ENCODE measurements at places on chromosomes 13 and 19. TPM values are rescaled to one million over a fixed set of nuclear protein-coding genes. Genes with fewer than 3 reads are reported as not detected.

GRCh38 chr19:50922317-50922853 is 11.2 kb upstream of the KLK4 start:
- H3K4me1 ChIP-seq = peaks cover 5% of the 10 kb centered on the region
- no peak overlapping the region for H3K4me3 ChIP-seq
- peak; percentile 68 for DNase-seq
- H3K36me3 ChIP-seq = no peaks in the 10 kb centered on the region

DNA sequence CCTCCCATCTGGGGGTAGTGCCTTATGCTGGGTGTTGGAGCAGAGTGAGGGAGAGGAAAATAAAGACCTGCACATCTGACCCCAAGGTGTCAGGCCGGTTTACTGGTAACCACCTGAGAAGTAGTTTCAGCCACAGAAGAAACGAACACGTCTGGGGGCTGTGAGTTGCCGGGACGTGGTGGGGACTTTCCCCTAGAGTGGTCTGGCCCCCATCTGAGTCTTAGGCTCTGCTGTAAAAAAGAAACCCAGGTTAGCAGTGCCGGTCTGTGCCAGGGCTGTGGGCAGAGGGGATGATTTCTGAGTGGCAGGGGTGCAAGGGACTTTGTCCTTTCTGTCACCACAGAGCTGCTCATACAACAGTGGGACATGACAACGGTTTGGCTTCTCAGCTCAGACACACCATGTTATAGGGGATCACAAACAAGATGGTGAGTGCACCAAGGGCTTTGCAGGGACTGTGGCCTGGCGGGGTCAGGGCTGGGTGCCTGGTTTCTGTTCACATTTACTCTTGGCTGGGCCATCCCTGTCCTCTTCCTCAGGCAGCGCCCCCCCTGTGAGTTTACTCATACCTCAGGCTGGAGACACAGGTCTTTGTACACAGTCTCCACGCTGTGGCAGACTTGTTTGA is 9.0 kb downstream of the GCDH start:
- DNase-seq = no peak
- H3K4me1 ChIP-seq = no peaks in the 10 kb centered on the region
- no peak overlapping the region for H3K27ac ChIP-seq
- H3K4me3 ChIP-seq = no peak overlapping the region
- H3K27me3 ChIP-seq = no peaks in the 10 kb centered on the region

DNA sequence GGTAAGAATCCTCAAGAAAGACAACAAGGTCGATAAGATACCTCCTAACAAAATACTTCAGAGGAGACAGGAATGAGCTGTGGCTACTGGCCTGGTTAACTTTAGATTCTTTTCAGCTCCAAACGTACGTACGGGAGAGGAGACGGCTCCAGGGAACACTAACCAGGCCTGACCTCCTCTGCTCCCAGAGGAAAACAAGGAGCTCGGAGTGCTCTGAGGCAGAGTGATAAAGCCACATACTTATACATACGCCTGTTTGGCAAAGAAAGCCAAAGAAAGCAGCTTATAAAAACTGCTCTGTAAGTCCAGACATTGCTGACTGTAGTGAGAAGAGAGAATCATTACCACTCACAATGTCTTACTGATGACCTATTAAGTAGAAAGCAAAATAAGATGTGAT is 263.9 kb downstream of the MZT1 start:
- H3K27me3 ChIP-seq = no peaks in the 10 kb centered on the region
- H3K4me1 ChIP-seq = no peaks in the 10 kb centered on the region
- H3K36me3 ChIP-seq = no peaks in the 10 kb centered on the region
- no peak overlapping the region for H3K4me3 ChIP-seq
- DNase-seq = no peak

NALCN gene
- total RNA-seq = 0.83 TPM

DNA sequence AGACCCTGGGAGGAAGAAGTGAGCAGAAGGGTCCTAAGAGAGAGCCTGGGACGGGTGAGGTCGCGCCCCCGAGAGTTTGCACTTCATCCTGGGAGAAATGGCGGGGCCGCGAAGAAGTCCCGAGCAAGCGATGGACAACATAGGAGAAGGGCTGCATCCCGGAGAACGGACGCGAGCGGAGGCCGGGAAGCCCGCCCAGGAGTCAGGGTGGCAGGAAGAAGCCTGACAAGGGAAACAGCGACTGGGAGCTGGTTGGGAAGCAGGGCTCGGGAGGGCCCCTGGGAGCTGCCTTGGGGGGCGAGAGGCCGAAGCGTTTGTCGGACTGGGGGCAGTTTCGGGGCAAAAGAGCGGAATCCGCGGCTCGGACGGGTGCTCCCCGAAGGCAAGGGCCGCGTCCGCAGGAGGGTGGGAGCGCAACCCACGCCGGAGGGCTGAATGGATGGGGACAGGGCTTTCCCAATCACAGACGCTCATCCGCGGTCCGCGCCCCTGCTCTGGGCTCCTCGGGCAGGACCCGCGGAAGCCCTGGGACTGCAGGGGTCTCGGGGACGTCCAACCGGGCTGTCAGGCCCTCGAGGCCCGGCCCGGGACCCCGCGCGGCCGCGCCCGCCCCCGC is 469 bp downstream of the ABHD17A start:
- no peak for DNase-seq
- H3K36me3 ChIP-seq = peaks cover 15% of the 10 kb centered on the region
- no peaks in the 10 kb centered on the region for H3K27me3 ChIP-seq
- H3K4me3 ChIP-seq = peak overlapping the region; percentile 97

PGLYRP2 gene
- total RNA-seq = not detected

YJEFN3 gene
- total RNA-seq = 6.6 TPM

DNA sequence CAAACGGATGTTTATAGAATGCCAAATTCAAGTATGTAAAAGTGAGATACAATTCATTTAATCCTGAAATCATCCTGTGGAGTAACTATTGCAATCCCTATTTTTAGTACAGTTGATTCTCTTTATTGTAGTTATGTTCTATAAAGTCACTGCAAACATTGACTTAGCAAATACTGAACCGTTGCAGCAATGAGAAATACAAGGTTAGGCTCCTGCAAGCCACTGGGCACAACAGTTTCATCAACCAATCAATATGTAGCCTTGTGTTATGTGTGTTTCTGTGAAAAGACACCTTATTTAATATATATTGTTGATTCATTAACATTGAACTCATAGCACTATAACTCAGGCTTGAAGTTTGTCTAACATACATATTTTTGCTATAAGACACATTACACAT is 174.4 kb downstream of the DCT start:
- H3K4me3 ChIP-seq = no peak overlapping the region
- no peaks in the 10 kb centered on the region for H3K27me3 ChIP-seq
- H3K27ac ChIP-seq = no peak overlapping the region
- no peaks in the 10 kb centered on the region for H3K4me1 ChIP-seq

ZNF772 gene
- 10.0 TPM for total RNA-seq

INSR gene
- 37.3 TPM for total RNA-seq

KLK6 gene
- not detected for total RNA-seq

GRCh38 chr19:10320602-10321416 is 5.0 kb upstream of the FDX2 start:
- H3K36me3 ChIP-seq = peaks cover 93% of the 10 kb centered on the region
- H3K27me3 ChIP-seq = no peaks in the 10 kb centered on the region
- no peak for DNase-seq
- no peak overlapping the region for H3K27ac ChIP-seq
- H3K4me3 ChIP-seq = no peak overlapping the region

CACNG6 gene
- total RNA-seq = 2.2 TPM

GRCh38 chr19:35845215-35846037 is 6.9 kb downstream of the NPHS1 start:
- peak overlapping the region; percentile 37 for H3K4me3 ChIP-seq
- H3K4me1 ChIP-seq = peaks cover 14% of the 10 kb centered on the region
- no peak for DNase-seq
- no peak overlapping the region for H3K27ac ChIP-seq

DNA sequence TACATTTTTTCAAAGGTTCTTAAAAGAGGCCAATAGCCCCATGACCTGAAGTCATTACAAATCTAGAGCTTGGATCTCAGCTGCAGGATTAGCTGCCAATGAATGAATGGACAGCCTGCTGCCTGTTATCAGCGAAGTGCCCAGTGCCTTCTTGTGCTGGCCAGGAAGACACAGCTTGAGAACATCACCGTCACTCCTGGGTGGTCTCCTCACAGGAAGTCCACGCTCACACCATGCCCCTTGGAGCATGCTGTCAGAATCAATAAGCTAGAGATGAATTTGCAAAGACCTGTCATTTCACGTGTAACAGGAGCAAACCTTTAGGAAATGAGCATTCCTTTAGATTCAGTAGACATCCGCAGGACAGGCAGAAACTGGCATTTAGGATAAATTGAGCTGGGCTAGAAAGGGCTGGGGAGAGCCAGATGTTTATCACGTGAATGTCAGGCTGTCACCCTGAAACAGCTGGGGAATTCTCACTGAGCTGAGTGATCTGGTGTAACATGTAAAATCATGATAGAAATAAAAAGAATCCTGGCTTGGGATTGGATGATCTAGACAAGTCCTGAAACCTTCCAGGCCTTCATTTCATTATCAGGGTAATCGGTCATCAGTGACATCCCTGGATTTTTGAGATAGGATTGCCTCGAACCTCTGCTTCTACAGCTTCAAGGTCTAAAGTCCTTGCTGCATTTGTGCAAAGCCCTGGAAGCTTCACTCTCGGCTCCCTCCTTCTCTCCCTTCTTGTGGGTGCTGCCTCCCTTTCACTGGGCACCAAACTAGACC is 49.9 kb upstream of the MEDAG start:
- H3K4me3 ChIP-seq = no peak overlapping the region
- no peaks in the 10 kb centered on the region for H3K27me3 ChIP-seq
- no peaks in the 10 kb centered on the region for H3K4me1 ChIP-seq
- no peak for DNase-seq
- no peak overlapping the region for H3K27ac ChIP-seq
- no peaks in the 10 kb centered on the region for H3K36me3 ChIP-seq

- no peak overlapping the region for H3K27ac ChIP-seq
- H3K4me3 ChIP-seq = no peak overlapping the region
- DNase-seq = no peak
- H3K27me3 ChIP-seq = no peaks in the 10 kb centered on the region
Measured at GRCh38 chr13:46202188-46202795, 9.4 kb upstream of the LRRC63 start.

TYROBP gene
- 460 TPM for total RNA-seq

GRCh38 chr13:108962654-108963053 is 333.2 kb downstream of the MYO16 start:
- no peak for DNase-seq
- no peaks in the 10 kb centered on the region for H3K27me3 ChIP-seq
- no peaks in the 10 kb centered on the region for H3K36me3 ChIP-seq
- H3K27ac ChIP-seq = no peak overlapping the region

ANGPTL4 gene
- total RNA-seq = 11.0 TPM

ASF1B gene
- total RNA-seq = 2.6 TPM

DNA sequence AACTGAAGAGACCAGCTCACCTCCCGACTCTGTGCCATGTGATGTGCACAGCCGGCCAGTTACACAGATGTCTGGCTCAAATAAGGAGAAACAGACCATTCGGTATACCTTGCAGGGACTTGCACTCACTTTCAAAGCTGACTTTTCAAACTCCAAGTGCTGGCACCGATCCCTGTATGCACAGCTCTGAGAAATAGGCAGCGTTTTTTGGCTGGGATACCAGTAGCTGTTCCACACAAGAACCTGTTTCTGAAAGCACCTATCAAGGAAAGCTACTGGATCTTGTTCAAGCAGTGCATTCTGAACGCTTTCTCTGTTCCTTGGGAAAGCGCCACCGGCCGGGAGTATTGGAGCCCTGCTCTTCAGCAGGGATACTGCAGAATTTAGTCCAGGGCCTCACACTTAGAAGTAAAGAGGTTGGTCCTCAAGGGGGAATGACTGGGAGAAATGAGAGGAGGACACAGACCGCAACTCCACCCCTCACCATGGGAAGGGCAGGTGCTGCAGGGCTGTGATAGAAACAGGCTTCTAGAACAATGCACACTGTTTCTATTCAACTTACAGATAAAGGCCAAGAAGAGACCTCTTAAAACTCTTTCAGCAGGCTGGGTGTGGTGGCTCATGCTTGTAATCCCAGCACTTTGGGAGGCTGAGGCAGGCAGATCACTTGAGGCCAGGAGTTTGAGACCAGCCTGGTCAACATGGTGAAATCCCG is 53.6 kb upstream of the PABPC3 start:
- peaks cover 57% of the 10 kb centered on the region for H3K27me3 ChIP-seq
- H3K4me1 ChIP-seq = peaks cover 6% of the 10 kb centered on the region
- no peak overlapping the region for H3K27ac ChIP-seq
- H3K36me3 ChIP-seq = no peaks in the 10 kb centered on the region
- H3K4me3 ChIP-seq = no peak overlapping the region
- DNase-seq = no peak

- H3K27me3 ChIP-seq = no peaks in the 10 kb centered on the region
- peaks cover 42% of the 10 kb centered on the region for H3K4me1 ChIP-seq
- H3K4me3 ChIP-seq = no peak overlapping the region
- no peak overlapping the region for H3K27ac ChIP-seq
Measured at GRCh38 chr13:51624695-51625345, 40.6 kb downstream of the WDFY2 start.

DNA sequence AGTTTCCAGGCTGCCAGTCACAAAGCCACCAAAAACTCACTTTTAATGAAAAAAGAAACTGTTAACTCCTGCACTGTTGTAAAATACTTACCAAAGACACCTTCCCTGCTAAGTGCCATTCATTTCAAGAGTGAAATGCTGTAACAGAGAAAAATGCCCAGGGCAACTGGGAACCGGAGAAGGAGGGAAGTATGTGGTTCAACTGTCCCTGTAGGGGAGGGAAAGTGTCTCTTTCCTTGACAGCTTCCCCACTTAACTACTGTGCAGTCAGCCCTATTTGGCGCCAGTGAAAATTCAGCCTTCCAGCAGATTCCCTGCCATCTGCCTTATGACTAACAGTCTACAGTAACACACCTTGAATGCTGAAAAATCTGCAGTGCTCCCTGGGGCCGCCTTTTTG is 789.0 kb downstream of the DIAPH3 start:
- no peak overlapping the region for H3K27ac ChIP-seq
- DNase-seq = no peak
- no peaks in the 10 kb centered on the region for H3K27me3 ChIP-seq
- no peak overlapping the region for H3K4me3 ChIP-seq
- no peaks in the 10 kb centered on the region for H3K36me3 ChIP-seq
- H3K4me1 ChIP-seq = no peaks in the 10 kb centered on the region

- H3K36me3 ChIP-seq = peaks cover 4% of the 10 kb centered on the region
- H3K4me1 ChIP-seq = peaks cover 30% of the 10 kb centered on the region
- H3K4me3 ChIP-seq = no peak overlapping the region
- DNase-seq = peak; percentile 34
- H3K27ac ChIP-seq = no peak overlapping the region
Measured at GRCh38 chr19:33404506-33405253, 31.2 kb downstream of the CEBPG start.

GRCh38 chr13:26017196-26017921 is 34.5 kb downstream of the SHISA2 start:
- peaks cover 27% of the 10 kb centered on the region for H3K4me1 ChIP-seq
- H3K36me3 ChIP-seq = no peaks in the 10 kb centered on the region
- peaks cover under 1% of the 10 kb centered on the region for H3K27me3 ChIP-seq
- H3K27ac ChIP-seq = peak overlapping the region; percentile 46
- peak; percentile 65 for DNase-seq

DNA sequence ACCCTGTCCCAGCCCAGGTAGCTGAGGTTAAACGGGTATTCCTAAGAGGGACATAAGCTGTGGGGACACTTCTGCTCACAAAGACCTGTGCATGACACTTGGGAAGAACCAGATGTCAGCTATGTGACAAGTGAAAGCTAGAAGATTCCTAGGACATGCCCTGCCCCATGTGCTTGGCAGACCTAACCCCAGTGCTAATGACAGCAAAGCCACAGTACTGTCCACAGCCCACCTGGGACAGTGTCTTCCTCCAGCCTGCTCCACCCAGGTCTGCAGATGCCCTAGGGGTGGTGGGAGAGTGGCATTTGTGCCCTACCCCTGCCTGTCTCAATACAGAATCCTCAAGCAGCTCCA is 18.4 kb upstream of the EPHX3 start:
- peaks cover 89% of the 10 kb centered on the region for H3K36me3 ChIP-seq
- H3K27me3 ChIP-seq = no peaks in the 10 kb centered on the region
- H3K4me3 ChIP-seq = no peak overlapping the region

Data from lower lobe of right lung (tissue), 2 donors.